ENCODE measurements at places on chromosomes 6 and 20. TPM values are rescaled to one million over a fixed set of nuclear protein-coding genes. Genes with fewer than 3 reads are reported as not detected.

RIMS4 gene
- total RNA-seq, result not detected

BPIFA1 gene
- not detected for total RNA-seq

NKX2-2 gene
- total RNA-seq, result not detected

GRCh38 chr6:81750200-81750599 is 2.3 kb downstream of the TENT5A start:
- DNase-seq, result no peak

DNA sequence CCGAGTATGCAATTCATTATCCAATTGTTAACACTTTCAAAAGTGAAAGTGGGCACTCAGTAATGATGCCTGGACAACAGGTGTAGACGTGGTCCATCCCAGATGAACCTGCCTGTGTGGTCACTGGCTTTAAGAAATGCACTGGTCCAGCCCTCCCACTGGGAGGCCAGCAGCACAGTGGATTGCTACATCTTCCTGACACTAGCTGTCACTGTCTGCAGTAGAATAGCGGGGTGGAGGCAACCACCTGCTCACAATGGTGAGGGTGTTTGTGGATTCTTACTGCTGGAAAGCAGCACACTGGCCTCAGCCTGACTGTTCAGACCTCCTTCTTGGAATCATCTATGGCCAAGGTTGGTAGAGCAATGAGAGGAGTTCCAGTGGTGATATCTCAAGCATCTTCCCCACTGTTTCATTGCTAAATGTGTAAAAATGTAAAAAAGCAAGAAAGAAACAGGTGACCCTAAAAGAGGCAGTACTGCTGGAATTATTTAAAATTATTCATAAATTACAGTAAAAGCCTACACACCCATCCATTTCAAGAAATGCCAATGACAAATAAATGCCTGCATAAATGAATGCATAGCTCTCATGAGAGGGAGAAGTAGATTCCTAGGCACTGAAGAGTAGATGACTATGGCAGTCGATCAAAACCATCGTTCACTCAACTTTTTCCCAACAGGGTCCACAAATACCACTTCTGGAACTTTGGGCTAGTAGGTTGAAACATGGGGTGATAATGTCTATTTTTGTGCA is 228.0 kb upstream of the PLN start:
- DNase-seq, result no peak

PPARD gene
- 9.7 TPM for total RNA-seq

DEFB126 gene
- total RNA-seq, result not detected

DNA sequence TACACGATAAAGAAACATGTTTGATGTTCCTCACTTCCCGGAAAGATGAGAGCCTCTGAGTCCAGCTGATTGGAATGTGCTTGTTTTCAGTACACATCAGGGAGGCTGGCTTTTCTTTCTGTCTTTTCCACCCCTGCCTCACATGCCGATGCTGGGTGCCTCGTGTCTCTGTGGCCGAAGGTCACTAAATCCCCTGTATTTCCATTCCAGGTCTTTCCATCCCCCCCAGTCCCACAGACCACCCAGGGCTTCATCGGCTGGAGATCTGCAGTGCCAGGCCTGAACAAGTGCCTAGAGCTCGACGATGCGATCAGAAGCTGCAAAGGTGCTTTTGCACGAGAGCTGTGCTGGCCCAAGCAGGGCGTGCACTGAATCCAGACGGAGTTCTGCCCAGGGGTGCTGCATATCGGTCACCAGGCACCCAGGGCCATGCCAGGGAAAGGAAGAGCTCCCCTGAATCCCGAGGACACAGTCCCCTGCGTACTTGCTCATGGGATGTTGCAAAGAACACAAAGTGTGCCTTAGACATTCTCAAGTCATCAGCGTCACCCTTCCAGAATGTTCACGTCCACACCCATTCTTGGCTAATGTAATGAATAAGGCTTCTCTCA is 67.9 kb downstream of the ANKRD60 start:
- DNase-seq, result no peak

Data from dermis blood vessel endothelial cell (primary cell).